ENCODE measurements at places on chromosomes 1 and 21.

GRCh38 chr1:70499695-70500094 lies 88.6 kb downstream of the CTH start:
- no peak for DNase-seq

- DNase-seq: no peak
Observed at GRCh38 chr1:20472860-20473711, 12.9 kb downstream of the CAMK2N1 start.

DNA sequence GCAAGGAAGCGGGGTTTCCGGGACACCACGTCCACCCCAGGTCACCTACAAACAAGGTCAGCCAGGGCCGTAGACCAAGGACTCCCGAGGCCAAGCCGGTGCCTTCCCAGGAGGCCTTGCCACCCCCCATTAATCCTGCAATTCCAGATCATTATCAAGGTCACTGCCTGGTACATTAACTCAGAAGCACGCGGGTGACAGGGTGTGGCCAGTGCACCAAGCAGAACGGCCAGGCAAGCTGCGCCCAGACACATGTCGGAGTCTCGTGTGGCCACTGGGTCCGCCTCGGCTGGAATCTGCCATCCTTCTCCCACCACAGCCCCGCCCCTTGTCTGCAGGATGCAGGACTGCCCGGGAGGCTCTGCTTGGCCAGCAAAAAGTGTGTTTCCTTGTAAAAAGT lies 144.7 kb downstream of the PRDM16 start:
- no peak for DNase-seq

GRCh38 chr1:53485478-53486394 lies 26.5 kb downstream of the DMRTB1 start:
- peak; percentile 50 for DNase-seq

DNA sequence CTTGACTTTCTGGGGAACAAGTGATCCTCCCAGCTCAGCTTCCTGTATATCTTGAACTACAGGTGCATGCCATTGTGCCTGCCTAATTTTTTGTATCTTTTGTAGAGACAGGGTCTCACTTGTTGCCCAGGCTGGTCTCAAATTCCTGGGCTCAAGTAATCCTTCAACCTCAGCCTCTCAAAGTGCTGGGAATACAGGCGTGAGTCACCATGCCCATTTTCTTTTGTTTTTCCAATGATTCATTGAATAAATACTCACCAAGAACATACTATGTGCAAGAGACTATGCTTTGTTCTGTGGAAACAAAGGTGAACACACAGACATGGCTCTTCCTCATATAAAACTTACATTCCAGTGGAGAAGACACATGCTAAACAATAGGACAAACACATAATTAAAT lies 407.8 kb upstream of the DAB1 start:
- DNase-seq: no peak

DNA sequence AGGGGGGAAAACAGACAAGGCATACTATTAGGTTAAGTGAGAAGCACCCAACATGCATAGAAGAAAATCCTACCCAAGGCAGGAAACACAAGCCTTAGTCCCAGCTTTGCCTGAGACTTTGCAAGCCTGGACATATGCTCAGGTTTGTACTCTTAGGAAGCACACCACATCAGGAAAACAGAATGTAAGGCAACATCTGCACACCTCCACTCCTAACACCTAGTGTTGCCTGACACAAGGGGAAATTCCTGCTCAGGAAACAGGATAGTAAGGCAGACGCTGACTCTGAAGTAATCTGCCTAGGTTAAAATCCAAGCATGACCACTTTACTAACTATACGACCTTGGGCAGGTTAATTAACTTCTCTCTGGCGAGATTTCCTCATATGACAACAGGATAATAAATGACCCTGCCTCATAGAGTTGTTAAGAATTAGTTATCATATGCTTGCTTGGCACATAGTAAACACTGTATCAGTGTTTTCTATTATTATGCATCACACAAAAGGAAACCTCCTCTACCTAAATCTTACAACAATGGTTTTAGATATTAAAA lies 119.8 kb downstream of the ZZZ3 start:
- no peak for DNase-seq

DNA sequence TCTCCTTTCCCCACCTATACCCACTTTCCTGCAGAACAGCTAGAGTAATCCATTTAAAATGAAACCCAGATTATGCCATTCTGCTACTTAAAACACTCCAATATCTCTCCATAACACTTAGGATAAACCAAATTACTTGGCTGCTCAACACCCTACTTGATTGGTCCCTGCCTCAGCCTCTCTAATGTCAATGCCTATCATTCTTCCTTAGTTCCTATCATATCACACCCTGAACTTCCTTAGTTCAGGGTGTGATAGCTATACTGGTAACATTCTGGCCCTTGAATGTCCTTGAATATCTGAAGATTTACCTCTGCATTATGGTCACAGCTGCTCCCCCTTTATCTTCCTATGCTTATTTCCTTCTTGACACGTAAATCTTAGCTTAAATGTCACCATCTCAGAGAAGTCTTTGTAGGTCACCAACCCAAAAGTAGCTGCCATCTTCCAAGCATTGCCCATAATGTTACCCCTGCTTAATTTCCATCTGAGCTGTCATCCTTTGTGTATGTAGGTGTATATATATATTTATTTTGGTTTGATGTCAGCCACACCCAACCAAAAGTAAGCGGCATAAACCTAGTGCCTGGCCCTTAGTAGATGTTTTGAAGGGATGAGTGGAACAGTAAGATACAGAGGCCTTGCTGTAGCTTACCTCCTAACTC lies 379.8 kb downstream of the PTPRC start:
- no peak for DNase-seq

- DNase-seq: no peak
Observed at GRCh38 chr1:101013776-101014175, 11.8 kb downstream of the DPH5 start.

GRCh38 chr1:215844266-215844665 lies 277.2 kb downstream of the KCTD3 start:
- DNase-seq: no peak

- no peak for DNase-seq
Observed at GRCh38 chr1:202811296-202812175, 782 bp downstream of the PCAT6 start.

DNA sequence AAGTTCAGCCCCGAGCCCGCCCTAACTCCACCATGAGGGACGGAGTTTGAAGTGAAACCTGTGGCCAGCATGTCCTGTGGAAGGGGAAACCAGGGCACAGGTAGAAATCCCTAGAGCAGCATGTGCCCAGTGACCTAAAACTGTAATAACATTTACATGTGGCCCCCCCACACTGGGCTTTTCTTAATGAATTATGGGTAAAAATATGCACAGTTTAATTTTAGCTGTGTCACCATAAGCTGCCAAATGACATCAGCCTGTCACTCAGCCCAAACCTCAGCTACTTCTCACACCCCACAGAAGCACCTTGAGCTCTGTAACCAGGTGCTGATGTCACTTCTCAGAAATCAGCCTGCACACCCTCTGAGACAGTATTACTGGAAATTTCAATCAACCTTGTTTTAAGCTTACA lies 50.0 kb upstream of the SLC19A1 start:
- DNase-seq: peak; percentile 86
